ENCODE measurements at places on chromosomes 5 and 9.

GRCh38 chr5:134073404-134073803 is 41.1 kb upstream of the TCF7 start:
- no peak for DNase-seq

DNA sequence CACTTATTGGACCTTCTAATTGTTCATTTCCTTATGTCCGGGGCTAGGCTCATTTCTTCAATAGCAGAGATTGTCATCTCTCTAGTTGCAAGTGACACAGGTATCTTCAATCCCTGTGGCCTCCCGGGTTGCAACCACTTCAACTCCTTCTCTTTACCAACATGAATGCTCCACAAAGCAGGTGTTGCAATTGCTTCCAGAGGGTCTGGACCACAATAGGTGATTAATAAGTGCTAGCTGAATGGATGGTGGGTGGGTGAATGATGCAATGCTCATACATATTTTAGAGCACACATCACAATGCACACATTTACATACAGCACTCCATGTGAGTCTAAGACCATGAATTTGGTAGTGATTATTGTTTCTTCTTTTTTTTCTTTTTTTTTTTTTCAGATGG is 2.6 kb downstream of the CEMIP2 start:
- peak; percentile 70 for DNase-seq

DNA sequence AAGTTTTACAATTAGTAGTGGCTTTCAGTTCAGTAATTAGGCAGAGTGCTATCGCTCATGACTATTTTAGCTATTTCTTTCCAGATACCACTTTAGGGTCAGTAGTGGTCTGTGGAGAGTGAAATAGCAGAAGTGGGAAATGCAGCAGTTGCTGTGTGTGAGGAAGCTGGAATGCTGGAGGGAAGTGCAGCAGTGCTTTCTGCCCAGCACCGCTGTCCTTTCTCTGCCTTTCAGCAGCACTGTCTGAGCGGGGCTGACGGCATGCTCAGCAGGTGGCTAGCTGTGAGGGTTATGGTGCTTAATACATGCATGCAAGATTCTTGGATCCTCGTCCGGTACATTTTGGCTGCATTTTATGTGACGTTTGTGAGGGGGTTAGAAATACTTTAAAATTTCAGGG is 213.9 kb downstream of the PBX3 start:
- DNase-seq: no peak

DNA sequence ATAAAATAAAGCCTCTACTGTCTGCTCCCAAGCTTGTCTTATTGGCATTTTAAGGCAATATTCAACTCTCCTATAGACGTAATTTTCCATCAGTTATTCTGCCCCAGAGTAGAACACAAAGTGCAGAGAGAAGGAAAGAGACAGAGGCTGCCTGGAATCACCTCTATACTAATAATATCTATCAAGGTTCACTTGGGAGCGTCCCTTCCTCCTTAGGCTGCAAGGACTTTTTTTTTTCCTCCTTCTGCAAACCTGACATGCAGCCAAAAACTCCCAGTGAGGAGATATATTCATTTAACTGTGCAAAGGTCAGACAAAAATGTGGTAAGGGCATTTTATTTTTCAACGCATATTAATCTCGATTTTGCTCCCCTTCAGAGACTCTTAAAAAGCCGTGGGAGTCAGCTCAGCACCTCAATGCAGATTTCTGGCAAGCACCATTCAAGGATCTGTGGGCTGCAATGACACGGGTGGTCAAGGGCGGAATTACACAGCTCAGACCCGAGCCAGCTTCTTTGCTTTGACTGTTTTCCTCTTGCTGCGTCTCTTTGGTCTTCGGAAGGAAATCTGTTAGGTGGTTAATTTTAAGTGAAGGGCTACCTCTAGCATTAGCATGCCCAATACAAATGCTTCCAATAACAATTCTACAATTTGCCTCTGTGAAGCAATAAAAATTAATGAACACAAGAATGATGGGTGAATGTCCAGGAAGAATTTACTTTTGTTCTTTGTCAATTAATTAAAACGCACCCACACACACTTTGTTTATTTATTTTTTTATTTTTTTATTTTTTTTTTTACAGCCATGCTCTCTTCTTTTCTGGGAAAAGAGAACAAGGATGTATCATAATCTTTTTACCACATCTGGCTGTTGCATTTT is 587.7 kb upstream of the GRAMD2B start:
- peak; percentile 33 for DNase-seq

DNA sequence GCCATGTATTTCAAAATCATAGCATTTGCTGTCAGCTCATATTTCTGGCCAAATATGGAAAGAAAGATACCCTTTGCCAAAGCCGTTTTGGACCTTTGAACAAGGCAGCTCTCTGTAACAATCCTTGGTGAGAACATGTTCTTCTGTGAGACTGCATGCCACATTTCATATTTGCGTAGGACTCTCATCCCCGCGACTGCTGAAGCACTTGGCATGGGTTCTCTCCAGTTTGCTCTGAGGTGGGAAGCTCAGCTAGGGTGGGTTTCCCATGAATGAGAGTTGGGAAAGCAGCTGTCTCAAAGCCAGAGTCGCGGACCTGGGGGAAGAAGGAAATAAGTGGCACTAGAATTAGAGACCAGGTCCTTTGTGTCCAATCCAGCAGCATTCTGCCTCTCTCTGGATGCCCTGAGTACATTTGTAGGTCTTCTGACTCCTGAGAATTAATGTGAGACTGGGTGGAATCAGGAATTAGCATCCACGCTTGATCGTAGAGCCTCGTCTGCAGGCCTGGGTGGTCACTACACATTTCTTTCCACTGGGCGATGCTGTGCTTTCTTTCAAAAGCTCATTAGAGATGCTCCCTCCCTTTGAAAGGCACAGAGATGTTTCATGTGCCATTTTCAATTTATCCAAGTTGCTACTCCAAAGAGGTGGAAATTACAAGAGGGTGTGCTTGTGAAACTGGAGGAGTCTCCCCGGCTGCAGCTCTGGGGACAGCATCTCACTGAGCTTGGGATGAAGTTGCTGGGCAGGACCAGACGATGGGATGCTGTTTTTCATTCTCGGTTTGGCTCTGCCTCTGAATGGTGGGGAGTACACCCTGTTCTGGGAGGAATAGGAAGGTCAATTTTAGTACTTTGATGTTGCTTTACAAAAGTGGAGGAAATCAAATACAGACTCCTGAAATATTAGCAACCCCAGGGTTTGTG is 197.2 kb downstream of the GADD45G start:
- no peak for DNase-seq

- DNase-seq: no peak
These were observed 59.4 kb downstream of the ANXA1 start for GRCh38 chr9:73210886-73211666.

GRCh38 chr9:123318202-123318601 is 37.8 kb upstream of the CRB2 start:
- no peak for DNase-seq

GRCh38 chr9:72271613-72272478 is 93.2 kb downstream of the ZFAND5 start:
- peak; percentile 77 for DNase-seq

GRCh38 chr5:168947212-168947868 is 353.6 kb downstream of the SLIT3 start:
- DNase-seq: peak; percentile 77

DNA sequence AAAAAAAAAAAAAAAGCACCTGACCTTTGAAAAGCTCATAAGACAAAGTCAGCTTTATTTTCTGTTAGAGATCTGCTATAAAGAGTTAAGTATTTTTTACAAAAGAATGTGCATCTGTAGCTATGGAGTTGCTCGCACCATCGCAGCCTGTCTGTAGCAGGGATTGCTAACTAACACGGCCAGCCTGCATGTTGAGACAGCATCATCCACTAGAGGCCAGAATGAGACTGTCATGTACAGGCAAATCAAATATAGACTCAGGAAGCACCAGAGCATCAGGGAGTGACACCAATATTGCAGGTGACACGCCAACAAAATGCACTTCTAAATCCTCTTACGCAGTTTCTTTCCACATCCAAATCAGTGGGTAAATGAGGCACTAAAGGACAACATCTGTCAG is 136.3 kb upstream of the RASEF start:
- peak; percentile 56 for DNase-seq

DNA sequence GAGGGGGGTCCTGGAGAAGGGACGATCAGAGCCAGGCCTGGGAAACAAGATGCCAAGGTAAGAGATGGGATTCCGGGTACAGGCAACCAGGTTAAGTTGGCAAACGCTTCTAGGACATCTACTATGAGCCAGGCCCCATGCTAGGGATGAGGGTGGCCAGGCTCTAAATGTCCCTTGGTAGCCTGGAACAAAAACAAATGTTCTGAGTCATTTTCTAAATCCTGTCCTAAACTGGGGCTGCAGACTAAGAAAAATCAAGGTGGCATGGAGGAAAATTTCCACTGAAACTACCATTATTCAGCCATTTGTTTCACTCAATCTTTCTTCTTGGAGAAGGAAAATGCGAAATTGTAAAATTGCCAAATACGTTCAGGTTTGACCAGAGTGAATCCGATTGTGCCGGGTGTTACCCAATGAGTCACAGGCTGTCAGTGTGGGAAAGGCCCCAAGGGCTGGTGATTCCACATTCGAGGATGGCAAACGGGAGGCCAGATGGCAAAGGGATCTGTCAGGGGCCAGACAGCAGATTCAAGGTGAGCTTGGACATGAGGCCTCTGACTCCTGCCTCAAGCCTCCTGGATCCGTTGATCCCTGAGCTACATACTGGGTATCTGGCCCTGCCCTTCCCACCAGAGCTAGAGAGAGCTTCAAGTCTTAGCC is 57.6 kb downstream of the PAX5 start:
- peak; percentile 92 for DNase-seq

- DNase-seq: no peak
These were observed 29.7 kb upstream of the AUH start for GRCh38 chr9:91391412-91391811.

- no peak for DNase-seq
These were observed 8.3 kb upstream of the RCL1 start for GRCh38 chr9:4784403-4784802.

DNA sequence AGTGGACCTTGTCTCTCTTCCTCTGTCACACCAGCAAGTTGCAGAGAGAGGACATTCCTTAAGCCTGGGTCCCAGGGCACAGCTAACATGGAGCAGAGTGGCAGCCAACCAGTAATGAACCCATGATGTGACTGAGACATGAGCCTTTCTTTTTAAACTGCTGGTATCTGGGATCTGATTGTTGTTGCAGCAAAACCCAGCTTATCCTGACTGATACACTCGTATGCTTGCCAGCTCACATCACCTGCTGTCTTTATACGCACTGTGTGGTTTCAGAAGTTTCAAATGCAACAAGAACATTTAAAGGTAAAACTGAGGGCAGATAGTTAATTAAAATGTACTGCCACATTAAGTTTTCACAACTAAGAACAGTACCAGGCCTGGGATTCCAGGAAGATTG is 97.1 kb downstream of the HSD17B3 start:
- DNase-seq: no peak

- no peak for DNase-seq
These were observed 74.1 kb downstream of the TEK start for GRCh38 chr9:27183131-27183530.

GRCh38 chr5:124262991-124263571 is 483.4 kb downstream of the ZNF608 start:
- DNase-seq: no peak

DNA sequence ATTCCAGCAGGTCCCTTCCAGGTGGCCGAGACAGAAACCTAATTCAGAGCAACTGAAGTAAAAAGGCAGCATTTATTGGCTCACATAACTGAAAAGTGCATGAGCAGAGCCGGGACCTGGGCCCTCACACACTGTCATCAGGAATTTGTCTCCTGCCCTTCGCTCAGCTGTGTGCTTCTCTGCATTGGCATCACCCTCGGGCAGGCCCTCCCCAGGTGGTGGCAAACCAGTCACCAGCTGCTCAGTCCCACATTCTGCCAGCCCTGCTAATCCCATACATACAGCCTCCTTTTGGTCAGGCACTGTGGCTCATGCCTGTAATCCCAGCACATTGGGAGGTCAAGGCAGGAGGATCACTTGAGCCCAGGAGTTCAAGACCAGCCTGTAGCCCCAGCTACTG is 11.5 kb upstream of the CPLX2 start:
- no peak for DNase-seq

GRCh38 chr5:180286-180918 is 10.9 kb upstream of the LRRC14B start:
- DNase-seq: no peak

- peak; percentile 25 for DNase-seq
These were observed 74.0 kb downstream of the PRR16 start for GRCh38 chr5:120538149-120538548.

GRCh38 chr5:110414360-110414759 is 312.1 kb downstream of the TMEM232 start:
- peak; percentile 21 for DNase-seq

DNA sequence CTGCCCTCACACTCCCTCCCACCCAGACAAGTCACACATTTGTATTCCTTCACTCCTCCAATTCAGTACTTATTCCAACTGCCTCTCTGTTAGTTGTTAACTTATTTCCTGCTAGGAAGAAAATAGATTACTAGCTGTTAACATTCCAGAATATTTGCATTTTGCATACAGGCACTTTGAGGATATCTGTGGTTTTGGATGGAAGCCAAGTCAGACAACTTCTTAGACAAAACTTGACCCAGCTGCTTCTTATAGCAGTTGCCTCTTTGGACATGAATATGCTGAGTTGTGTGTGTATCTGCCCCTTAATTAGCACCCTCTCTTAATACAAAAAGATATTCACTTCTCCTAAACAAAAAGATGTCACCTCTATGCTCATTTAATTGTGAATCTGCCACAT is 1280.6 kb upstream of the ACO1 start:
- peak; percentile 17 for DNase-seq

DNA sequence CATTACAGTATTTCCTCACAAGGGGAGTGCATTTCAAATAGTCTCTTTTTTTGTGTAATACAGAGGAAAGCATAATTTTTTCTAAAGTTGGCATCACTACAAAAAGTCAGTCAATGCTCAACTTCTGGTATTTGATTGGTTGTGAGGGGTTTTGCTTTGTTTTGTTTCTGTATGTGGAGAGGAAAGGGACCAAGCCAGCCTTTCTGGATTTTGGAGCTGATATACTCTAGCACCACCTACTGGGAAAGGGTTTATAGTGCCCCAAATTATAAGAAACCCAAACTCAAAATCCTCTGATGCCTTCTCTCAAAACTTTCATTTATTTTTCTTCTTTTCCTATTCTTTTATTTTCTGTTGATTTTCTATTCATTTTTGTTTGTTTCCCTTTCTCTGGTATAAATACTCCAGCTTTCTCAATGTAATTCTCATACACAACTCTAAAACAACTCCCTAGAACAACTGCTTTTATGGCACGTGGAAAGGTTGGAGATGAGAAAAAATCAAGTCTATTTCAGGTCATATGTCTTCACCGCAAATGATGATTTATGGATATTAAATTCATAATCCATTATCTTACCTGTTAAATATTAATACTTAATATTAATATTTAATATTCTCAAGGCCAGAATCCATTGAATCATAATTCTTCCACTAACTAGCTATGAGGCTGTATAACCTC is 69.5 kb upstream of the ANXA1 start:
- DNase-seq: peak; percentile 53

- DNase-seq: no peak
These were observed 1.7 kb downstream of the GRIN3A start for GRCh38 chr9:101736717-101737116.
